ENCODE measurements at places on chromosomes 1 and 21. TPM values are rescaled to one million over a fixed set of nuclear protein-coding genes. Genes with fewer than 3 reads are reported as not detected.

SPATA6 gene
- total RNA-seq, result 15.7 TPM

- DNase-seq, result no peak
Observed at GRCh38 chr1:179806333-179806732, 63.2 kb downstream of the FAM163A start.

CGN gene
- total RNA-seq, result 247 TPM

AUNIP gene
- total RNA-seq, result 0.28 TPM

IQGAP3 gene
- 3.4 TPM for total RNA-seq

NCDN gene
- total RNA-seq, result 11.2 TPM

- no peak for DNase-seq
Observed at GRCh38 chr1:229894532-229894931, 172.5 kb upstream of the GALNT2 start.

- DNase-seq, result no peak
Observed at GRCh38 chr1:227742738-227743715, 7.8 kb downstream of the SNAP47 start.

- peak; percentile 51 for DNase-seq
Observed at GRCh38 chr21:45152265-45152746, 77.9 kb downstream of the ADARB1 start.

DNA sequence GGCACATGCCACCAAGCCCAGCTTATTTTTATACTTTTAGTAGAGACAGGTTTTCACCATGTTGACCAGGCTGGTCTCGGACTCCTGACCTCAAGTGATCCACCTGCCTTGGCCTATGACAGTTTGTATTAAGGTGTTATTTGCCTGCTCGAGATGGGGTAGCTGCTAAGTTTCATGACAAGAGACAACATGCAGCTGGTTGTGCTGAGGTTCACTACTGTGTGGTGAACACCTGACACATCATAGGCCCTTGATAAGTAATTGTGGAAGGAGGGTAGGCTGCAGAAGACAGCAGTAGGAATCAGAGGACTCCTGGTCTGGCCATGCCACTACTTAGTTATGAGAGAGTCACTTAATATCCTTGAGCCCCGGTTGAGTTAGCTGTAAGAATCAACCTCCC is 46.2 kb downstream of the PLPP3 start:
- no peak for DNase-seq

- no peak for DNase-seq
Observed at GRCh38 chr1:55150880-55151588, 64.1 kb downstream of the USP24 start.

DNA sequence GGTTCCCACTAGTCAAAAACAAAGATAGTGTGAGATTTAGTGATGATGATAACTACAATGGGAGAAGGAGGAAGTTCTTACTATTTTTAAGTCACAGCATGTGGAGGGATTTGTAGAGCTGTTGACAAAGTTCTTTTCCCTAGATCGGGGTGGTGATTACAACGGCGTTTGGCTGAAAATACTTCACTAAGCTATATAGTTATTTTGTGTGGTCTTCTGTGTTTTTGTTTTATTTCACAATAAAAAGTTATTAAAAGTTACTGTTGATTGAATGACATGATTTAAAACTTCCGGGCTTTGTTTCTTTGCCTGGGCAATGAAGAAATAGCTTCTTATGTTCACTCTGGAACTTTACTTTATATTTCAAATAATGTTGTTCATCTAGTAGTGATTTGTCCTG is 47.3 kb upstream of the SSX2IP start:
- DNase-seq, result no peak

Data from mucosa of descending colon (tissue), 3 donors.